ENCODE measurements at places on chromosomes 6 and 20.

- DNase-seq: no peak
Measured at GRCh38 chr20:10857352-10858070, 183.7 kb upstream of the JAG1 start.

GRCh38 chr20:39283464-39283863 lies 321.3 kb downstream of the DHX35 start:
- no peak for DNase-seq

GRCh38 chr6:154306696-154307095 lies 49.9 kb downstream of the IPCEF1 start:
- DNase-seq: no peak

DNA sequence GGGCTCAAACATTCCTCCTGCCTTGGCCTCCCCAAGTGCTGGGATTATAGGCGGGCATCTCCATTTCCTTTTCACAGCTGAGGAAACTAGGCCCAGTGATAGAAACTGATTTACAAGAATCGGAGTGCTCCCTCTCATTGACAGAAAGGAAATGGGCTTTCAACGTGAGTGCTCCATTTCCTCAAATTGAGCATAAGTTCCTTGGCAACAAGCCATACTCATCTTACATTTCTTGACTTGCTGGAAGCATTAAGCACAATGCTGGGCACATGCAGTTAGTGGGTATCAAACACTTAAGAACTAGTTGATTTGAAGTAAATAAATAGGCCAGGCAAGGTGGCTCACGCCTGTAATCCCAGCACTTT lies 54.7 kb downstream of the FGD2 start:
- DNase-seq: no peak

DNA sequence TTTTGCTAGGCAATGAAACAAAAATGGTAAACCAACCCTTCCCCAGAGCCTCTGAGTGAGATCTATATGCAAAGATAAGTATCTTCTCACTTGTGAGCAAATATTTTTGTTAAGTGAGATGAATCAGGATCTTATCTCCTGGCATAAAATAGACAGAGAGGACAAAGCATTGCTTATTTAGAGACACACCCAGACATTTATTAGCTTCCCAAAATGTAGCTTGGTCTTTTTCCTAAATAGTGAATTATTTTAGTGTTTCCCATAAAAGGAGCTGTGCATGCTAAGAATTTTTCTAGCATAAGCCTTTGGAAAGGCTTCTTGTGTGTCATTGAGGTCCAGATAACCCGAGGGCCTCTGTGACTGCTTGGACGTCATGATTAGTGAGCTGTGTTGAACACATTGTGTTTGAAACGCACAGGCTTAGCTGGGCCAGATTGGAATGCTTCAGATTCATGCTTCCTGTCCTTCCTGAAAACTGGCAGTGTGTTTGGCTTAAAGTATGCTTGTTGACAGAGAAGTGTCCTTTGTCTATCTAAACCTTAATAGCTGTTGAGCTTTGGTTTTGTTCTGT lies 16.5 kb downstream of the MTHFD1L start:
- peak; percentile 45 for DNase-seq

DNA sequence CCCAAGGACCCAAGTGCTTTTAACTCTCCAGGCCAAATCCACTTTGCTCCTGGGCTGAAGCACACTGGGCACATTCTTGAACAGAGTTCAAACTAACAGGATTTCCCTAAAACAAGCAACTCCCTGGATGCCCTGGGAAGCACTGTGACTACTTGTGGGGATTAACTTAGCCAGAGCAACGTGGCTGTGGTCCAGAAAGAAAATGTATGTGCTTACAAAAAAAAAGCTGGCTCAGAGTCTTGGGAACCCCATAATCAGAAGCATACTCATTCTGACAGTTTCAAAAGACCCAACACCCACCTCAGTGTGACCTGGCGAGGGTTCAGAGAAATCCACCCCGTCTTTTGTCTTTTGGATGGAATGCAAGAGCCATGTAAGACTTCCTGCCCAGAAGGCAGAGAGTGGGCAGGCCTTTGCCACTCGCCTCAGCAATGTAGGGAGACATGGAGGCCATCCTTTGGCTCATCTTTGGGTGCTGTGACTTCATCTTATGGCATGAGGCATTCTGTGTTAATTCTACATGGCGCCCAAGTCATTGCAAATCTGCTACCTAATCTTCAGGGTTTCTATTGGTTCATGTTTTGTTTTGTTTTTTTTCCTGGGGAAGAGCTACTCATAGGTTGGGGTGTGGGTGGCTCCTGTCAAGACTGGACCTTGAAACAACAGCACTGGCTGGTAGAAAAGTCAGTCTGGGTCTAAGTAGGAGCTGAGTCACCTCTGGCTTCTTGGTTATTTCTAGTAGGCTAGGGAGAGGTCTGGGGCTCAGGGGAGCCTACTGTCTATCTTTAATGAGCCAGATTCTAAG lies 248.6 kb upstream of the SUPT3H start:
- DNase-seq: no peak

GRCh38 chr20:56362833-56363413 lies 4.1 kb downstream of the FAM210B start:
- DNase-seq: no peak

DNA sequence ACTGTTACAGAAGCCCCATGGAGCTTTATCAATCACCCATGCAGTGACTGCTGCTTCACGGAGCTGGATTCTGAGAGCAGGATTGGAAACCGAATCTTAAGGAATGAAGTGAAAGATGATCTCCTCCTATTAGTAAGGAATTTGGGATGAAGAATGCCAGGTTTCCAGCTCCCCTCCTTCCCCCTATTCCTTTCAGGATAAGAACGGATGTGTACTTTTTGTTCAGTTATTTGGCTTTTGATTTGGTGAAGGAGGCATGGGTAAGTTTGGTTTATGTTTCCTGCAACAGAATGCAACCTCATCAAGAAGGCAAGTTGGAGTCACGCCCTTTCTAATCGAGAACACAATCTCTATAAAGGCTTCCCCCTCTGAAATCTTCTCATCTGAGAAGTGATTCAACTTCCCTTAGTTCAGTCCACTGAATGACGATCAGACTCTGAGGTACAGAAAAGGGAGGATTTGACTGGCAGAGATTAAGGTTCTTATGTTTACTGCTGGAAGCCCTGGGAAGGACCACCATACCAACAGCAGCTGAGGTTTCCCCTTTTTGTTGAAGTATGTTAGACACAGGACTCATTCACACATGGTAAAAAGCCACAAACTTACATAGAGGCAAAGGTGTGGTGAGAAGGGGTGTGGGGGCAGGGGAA lies 5.5 kb downstream of the ELMO2 start:
- DNase-seq: no peak

- DNase-seq: no peak
Measured at GRCh38 chr6:153373869-153374268, 242.8 kb upstream of the RGS17 start.

GRCh38 chr6:139308936-139309603 lies 17.3 kb upstream of the TXLNB start:
- no peak for DNase-seq

GRCh38 chr20:44413575-44414345 lies 58.3 kb downstream of the HNF4A start:
- DNase-seq: no peak

- DNase-seq: peak; percentile 5
Measured at GRCh38 chr6:106626485-106626884, 2.8 kb downstream of the RTN4IP1 start.

GRCh38 chr6:16743664-16744210 lies 17.5 kb downstream of the ATXN1 start:
- no peak for DNase-seq

DNA sequence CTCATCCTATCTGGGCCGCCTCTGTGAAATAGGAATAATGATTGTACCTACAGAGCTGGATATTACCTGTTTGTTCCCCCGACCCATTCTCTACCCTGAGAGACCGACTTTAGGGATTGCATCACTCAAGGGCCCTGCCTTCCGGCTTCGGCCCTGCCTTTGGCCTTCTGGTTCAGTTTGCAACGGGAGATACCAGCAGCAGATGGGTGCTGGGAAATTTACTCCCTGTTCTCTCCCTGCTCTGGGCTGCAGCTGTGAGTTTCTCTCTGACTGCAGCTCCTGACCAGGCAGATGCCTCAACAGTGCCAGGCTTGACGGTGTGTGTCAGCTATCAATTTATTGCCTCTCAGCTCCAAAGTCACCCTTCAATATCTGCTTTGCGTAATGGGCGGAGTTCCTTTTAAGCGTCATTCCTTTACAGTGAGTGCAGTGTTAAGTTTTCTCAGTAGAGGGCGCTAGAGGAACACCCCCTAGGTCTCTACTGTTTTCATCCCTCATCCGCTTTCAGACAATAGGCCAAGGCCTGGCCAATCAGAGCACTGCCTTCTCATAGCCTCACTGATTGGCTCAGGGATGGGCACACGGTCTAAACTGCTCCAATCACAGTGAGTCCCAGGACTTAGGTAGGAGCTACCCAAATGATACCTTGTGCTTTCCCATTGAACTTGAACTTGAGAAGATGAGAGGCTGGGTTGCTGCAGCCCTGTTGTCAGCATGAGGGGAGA lies 30.0 kb downstream of the KCNG1 start:
- DNase-seq: peak; percentile 31

DNA sequence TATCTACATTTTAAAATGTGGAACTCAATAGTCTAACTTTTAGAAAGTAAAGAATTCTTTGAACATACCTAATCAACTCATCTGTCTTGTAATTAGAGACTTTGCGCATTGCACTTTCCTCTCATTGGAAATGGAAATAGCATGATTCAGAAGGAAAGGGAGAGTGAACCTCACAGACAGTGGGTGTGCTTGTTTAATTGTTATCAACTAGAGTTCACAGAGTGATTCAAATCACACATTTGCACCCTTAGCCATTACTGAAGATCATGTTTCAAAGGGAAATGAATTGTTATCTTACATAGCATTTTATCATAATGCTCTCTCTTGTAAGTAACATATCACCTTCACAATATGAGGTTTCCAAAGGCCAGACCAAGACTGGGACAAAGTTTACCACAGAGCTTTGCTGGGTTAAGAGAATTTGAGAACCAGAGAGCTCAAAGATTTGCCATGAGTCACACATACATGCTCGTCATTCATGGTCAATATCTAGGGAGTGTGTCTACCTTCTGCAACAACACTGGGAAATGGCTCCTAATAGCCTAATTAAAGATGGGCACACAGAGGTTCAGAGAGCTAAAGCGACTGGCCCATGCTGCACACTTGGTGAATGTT lies 21.5 kb downstream of the GSTA3 start:
- DNase-seq: no peak

- DNase-seq: no peak
Measured at GRCh38 chr6:72938104-72938503, 287.2 kb downstream of the KHDC1L start.

DNA sequence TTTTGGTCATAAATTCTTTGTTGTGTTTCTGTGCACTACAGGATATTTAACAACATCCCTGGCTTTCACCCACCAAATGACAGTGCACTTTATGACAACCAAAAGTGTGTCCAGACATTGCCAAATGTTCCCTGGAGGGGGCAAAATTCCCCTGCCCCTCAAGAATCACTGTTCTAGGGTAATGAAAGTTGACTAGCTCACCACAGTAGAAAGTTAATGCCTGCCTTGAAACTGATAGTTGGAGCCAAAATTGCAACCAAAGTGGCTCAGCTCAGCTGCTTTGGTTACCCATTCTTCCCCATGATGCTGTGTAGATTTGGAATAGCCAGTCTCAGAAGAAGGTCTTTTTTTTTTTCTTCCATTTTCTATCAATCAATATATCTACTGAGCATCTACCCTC lies 150.6 kb downstream of the RALGAPA2 start:
- no peak for DNase-seq

- no peak for DNase-seq
Measured at GRCh38 chr6:42322676-42323075, 105.0 kb upstream of the MRPS10 start.

GRCh38 chr20:25525867-25526266 lies 59.5 kb downstream of the NINL start:
- DNase-seq: no peak

GRCh38 chr6:55674672-55675071 lies 95.7 kb upstream of the HMGCLL1 start:
- DNase-seq: no peak

GRCh38 chr20:63022501-63022900 lies 15.7 kb upstream of the BHLHE23 start:
- DNase-seq: no peak

DNA sequence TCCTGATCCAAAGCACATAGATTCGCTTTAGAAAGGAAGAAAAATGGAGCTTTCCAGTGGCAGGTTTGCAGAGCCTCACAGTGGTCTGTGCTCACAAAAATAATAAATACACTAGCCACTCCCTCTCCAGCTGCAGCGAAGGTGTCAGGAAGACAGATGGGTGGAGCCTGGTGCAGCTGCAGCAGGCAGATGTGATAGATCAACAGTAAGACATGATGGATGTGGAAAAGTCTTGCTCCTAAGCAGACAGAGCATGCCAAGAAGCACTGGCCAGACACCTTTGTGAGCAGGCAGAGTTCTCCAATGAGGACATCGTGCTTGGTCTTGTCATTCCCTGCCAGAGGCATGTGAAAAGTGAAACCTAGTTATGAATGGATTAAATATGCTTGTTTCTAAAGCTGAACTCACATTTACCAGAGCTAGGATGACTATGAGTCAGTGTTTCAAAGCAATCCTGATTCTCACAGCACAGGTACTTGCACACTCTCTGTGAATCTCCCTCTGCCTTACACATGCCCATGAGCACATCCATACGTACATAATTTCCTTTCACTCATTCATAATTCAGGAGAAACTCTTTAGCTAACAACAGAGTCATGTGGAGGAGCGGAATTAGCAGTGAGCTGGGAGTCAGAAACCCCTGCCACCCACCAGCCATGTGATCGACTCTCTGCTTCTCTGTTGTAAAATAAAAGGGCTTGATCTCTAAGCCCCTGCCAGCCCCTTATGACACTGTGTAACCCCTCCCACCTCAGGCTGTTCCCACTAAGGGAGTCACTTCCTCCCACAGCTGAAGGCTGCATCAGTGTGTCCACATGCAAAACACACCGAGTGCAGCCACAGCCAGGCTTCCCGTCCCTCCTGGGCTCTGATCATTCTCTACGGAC lies 111.2 kb downstream of the SCML4 start:
- DNase-seq: no peak

DNA sequence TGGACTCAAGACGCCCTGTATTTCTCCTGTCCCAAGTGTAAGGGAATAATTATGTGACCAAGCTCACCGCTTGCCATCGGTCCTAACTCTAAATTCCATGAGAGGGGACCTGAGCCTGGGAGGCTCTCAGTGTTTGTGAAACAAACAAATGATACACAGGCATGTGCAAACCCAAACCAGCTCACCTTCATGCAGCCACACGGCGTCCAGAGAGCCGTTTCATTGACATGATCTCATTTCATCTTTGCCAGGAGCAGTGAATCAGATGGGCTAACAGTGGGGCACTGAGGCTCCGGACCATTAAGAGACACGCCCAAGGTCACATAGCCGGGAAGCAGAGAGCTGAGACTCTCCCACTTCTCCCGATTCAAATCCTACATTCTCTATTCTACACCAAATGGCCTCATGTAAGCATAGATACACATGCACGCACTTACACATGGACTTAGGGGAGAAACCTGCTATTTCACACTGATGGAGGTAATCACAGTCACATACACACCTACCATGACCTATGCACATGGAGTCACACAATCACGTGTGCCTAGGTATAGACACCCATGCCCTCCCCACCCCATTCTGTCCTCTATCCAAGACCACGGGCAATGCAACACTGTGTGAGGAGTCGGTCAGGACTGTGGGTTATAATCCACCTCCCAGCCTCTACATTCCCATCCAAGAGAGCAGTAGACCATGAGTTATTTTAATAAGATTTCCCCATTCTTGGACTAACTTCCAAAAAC lies 1.1 kb downstream of the BNIP5 start:
- DNase-seq: no peak
